ENCODE measurements at places on chromosomes 11 and 22.

- DNase-seq: no peak
Observed at GRCh38 chr11:111523343-111523742, 8.8 kb downstream of the HOATZ start.

DNA sequence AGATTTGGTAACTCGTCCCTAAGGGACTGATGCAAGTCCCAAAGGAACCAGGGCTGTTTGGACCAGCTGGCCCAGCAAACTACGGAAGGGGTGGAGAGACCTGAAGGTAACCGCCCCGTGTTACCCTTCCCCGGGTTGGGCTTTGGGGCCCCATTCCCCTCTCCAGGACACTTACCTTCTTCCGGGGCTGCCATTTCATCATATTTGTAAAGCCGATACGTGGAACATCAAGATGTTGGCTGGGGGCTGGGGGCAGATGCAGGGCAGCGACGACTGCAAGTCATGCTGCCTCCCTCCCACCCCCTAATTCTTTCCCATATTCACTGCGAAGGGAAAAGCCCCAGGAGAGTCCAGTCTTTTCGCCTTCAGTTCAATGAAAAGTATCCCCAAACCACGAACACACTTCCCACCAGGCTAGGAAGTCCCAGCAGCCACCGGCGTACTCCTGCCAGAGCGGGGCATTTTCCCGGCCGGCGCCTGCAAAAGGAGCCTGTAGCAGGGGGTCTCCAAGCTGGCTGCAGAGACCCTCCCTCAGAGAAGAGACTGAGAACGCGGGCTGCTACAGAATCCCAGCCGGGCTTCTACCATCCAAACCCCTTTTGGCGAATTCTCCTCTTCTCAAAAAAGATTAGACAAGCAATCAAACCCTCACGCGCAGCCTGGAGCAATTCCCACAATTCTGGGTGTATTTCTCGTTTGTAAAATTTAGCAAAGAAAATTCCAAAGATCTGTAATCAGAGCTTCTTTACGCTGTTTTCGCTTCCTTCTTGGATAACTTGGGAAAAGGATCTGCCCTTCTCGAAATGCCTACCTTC is 236.7 kb downstream of the TTC28 start:
- peak; percentile 38 for DNase-seq

GRCh38 chr11:92495107-92495793 is 270.6 kb downstream of the FAT3 start:
- DNase-seq: no peak

- no peak for DNase-seq
Observed at GRCh38 chr11:92839450-92839849, 130.0 kb upstream of the MTNR1B start.

DNA sequence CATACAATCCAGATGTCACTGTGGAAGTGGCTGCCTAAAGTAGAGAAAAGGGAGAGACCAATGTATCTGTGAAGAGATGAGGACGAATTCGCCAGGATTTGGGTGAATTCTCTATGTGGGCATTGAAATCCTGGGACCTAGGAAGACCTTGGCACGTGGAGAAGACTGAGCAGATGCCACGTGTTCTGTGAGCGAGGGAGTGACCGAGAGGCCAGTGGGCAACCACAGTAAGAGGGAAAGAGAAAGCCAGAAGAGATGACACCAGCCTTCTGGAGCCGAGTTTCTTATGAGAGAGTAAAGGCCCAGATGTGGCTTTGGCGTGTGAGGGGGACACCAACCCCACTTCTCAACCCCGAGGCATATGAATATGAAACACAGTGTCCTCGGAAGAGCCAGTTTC is 228.1 kb downstream of the BUD13 start:
- no peak for DNase-seq

DNA sequence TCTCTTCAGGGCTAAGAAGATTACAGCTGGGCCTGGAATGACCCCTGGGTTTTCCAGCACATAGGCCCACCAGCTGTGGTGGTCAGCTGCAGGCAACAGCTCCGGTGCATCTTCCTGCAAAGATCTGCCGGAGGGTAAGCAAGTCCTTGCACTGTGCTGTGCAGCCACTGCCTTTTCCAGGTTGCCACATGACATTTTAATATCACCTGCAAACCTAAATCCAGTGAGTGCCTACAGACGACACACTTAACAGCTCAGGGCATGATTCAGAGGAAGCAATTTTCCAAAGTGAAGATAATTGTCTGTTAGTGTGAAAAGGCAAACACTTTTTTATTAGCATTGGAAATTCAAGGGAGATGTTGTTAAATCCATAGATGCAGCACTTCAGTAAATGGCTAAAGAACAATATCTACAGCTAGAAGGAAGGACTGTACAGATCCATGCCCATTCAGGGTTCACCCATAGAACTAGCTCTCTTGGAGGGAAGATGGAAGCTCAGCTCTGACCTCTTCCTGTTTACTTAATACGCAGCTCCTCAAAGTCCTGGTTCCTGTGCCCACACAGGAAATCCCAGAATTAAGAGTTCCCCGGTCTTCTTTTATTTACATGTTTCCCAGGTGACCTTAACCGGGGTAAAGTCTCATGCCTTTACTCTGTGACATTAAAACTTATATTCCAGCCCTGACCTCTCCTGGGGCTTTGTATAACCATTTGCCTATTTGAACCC is 13.3 kb upstream of the NRIP3 start:
- no peak for DNase-seq

- DNase-seq: no peak
Observed at GRCh38 chr11:69310934-69311766, 17.2 kb downstream of the MYEOV start.

DNA sequence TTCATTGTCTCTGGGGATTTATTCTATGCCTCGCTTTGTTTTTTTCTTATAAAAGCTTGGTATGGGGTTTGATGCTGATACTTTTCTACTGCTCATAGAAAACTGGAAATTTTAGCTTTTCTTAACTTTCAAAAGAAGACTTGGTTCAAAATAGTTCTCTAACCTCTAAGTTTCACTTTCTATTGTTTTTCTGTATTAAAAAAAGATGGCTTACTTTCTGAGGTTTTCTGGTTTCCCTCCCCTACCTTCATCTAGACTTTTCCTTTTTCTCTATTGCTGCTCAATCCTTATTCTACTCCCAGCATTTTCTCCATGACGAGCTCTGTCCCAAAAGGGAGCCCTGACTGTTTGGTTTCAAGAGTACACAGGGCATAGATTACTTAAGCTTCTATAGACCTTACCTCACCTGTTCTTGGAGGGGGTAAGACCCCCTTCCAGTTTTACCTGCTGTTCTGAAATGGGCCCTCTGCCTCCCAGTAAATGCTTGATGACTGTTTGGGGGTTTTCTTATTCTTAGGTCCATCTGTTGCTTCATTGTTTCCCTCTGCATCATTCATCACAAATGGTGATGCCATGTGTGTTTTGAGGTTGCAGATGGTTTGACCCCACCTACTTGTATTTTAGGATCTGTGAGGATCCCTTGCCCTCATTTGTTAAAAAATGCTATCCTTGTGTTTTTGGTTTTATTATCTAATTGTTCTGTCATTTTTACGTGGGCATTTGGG is 29.5 kb downstream of the DNHD1 start:
- DNase-seq: no peak

GRCh38 chr11:120717042-120717441 is 205.5 kb downstream of the GRIK4 start:
- DNase-seq: no peak

DNA sequence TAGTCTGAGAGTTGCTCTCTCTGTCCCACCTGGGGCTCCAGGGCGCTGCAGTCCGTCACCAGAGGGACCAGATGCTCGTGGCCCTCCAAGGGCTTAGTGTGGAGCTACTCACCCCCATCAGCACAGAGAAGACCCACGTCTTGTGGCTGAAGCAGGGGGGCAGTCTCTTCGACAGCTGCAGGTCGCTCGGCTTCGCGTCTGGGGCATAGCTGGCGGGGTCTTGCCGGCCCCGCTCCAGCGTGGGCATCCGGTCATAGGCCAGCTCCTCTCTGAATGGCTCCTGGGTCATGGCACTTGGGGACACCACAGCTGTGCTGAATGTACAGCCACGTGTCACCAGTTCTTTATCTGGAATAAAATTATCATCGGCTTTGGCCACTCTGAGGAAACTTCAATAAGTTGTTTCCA is 608 bp downstream of the MLC1 start:
- DNase-seq: no peak

DNA sequence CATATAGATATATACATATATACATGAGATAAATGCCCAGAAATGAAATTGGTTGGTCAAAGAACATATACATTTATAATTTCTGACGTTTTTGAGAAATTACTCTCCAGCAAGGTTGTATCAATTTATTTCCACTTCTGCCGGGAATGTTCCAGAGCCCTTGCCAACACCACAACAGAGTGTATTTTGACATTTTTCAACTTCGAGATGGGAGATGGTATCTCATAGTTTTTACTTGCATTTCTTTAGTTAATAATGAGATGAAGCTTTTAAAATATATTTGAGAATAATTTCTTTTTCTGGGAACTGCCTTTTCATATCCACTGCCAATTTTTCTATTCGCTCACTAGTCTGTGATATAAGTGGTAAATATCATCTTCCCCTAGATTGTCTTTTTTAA is 19.3 kb upstream of the CLMP start:
- no peak for DNase-seq

- no peak for DNase-seq
Observed at GRCh38 chr22:42946546-42947198, 68.3 kb downstream of the PACSIN2 start.

DNA sequence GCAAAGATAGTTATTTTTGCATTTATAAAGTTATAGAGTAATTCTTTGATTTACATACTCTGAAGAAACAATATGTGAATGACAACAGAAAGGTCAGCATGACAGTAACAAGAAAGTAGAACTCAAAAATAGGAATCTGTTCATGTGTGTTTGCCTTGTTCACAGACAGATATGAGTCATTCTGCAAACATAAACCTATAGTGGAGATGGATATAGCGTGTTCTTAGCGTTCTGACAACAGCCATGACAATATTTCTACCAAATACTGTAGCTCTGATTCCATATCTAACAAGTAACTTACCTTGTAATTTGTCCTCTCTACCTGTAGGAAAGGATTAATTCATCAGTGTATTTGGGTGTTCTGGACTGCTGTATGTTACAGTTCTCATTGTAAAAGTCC is 208.5 kb upstream of the MTMR2 start:
- no peak for DNase-seq

GRCh38 chr11:90220391-90220790 is 2.5 kb downstream of the CHORDC1 start:
- DNase-seq: peak; percentile 61

DNA sequence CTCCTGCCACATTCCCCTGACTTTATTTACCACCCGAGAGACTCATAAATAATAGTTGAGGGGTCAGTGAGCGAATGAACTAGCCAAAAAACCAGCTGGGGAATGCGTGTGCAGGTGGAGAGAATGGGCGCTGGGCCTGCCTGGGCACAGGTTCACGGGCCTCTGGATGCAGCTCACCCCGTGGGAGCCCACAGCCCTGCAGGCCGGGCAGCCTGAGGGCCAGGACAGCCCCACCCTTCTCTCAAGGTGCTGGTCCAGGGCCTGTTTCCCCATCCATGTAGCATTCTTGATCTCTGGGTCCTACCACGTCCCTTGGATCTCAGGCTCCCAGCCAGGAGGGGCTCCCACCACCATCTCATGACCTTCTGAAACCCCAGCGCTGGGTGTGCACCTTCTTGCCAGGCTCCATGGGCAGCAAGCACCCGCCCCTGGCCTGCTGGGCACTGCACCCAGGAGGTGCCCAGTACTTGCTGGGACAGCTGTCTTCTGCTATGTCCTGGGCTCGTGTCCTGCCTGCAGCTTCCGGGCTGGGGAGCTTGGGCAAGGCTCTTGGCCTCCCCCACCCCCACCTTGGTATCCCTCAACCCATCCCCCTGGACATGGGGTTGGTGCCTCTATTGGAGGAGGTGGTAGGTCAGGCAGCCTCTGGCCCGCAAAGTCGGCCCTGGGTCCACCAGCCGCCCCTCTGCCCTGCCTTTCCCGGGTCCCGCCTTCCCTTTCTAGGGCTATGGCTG is 43.1 kb upstream of the CCDC188 start:
- DNase-seq: no peak

GRCh38 chr11:76391021-76391420 is 9.9 kb downstream of the GVQW3 start:
- no peak for DNase-seq

DNA sequence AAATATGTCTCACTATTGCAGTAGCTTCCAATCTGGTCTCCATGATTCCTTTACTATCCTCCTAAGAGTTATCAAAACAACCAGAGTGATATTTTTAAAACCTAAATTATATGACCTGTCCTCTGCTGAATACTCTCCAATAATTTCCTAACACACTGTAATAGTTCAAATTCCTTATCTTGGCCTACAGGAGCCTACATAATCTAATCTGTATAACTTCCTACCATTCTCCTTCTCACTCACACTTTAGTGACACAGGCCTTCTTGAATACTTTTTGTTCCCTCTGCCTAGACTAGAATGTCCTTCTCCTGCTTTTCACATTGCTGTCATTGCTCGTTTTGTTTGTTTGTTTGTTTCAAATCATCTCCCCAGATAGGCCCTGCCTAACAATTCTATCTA is 9.4 kb downstream of the FHIP1B start:
- DNase-seq: no peak

DNA sequence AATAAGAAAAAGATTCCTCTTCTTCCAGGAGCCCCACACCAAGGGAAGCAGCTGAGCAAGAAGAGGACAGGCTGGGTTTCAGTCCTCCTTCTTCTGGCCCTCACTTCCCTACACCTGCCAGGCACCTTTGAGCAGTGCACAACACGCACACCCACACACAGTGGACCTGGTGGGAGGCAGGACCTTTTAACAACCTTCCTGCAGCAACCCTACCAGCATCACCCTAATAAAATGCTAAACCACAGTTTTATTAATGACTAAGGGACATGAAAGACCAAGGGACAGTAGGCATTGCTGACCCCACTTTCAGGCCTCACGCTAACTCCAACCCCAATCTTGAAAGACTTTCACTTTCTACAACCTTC is 12.2 kb downstream of the ARAP1 start:
- no peak for DNase-seq

GRCh38 chr22:33748714-33749113 is 171.6 kb downstream of the LARGE1 start:
- DNase-seq: no peak

- no peak for DNase-seq
Observed at GRCh38 chr11:7246179-7246578, 5.5 kb upstream of the SYT9 start.

DNA sequence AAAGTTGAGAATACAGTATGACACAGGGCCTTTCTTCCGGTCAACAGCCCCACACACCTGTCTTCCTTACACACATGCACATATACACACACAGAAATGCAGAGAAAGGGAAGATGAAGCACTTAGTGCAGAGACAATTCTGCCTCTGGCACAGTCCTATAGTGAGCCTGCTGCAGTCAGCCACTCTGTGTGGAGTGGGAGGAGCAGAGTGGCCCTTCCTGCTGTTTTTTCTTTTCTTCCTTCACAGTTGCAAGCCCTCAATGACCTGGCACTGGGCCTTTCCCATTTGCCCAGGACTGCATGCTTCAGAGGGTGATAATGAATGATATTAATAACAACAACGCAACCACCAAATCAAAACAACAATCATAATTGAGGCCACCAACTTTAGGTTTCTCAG is 527.0 kb upstream of the B3GAT1 start:
- DNase-seq: no peak

GRCh38 chr11:111913997-111914396 is 1.5 kb downstream of the HSPB2 start:
- DNase-seq: no peak

GRCh38 chr22:17303840-17304779 is 65.2 kb upstream of the CECR2 start:
- no peak for DNase-seq

Measured in amniotic epithelial cell (primary cell).